ENCODE measurements at places on chromosomes 4 and X.
A peak's percentile ranks its signal among the peaks of the same experiment; 100 is the strongest.

- no peak for DNase-seq
These were observed 103.4 kb upstream of the PDLIM3 start for GRCh38 chr4:185638548-185639301.

DNA sequence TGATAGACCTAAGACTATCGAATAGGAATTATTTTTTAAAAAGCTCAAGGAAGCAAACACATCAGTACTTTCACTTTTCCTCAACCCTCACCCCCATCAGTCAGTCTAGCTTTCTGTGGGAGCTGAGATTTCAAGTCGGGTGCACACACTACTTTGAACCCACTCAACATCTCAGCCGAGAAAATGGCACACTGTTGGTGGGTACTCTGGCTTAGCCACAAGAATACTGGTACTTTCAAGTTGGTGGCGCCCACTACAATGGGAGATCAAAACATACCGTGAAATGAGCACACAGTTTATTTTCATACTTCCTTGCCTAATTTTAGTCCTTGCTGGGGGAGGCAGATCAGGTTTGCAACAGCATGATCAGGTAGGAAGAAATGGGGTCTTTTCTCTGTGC, 10.2 kb downstream of the CD40LG start:
- no peak for DNase-seq

GRCh38 chrX:9573282-9574106, 108.6 kb downstream of the TBL1X start:
- DNase-seq = no peak

GRCh38 chr4:100391086-100391485, 126.7 kb downstream of the EMCN start:
- no peak for DNase-seq

DNA sequence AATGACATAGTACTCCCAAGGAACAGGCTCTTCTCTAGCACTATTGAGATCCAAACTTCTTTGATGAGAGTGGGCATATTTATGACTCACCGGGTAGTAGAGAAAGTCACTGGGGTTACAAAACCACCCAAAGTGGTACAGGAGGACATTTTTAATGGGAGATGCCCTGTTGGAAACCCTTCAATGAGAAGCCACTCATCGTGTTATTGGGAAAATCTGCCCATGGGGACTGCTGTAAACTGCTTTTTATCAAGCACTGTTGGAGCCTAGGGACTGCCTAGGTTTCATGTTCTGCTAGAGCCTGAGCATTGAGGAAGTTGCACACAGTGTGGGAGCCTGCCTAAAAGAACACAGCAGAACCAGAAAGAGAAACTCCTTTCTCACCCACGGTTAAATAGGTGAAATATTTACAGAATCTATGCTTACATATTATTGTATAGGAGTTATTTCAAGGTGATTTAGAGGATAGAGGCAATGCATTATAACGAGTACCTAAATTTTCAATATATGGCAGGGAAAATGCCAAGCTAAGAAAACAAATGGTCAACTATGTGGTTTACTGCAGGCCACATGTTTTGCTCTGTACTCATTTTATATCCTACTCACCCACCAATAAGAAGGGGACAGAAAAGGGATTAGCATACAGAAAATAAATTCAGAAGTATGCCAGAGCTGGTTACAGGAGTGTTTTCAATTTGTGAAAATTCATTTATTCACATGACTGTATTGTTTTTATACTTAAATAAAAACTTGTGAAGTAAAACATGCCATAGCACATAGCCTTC, 559.1 kb downstream of the FSTL5 start:
- DNase-seq = no peak

GRCh38 chrX:43493756-43494155, 162.3 kb upstream of the MAOA start:
- no peak for DNase-seq

- DNase-seq = no peak
These were observed 87.1 kb downstream of the DHX15 start for GRCh38 chr4:24497221-24497620.

GRCh38 chr4:624705-625590, at the start of gene PDE6B:
Gene PDE6B, plus strand, starts transcription at chr4:625573. Its CDS starts 54 bp downstream, at chr4:625627.
- no peak for DNase-seq

DNA sequence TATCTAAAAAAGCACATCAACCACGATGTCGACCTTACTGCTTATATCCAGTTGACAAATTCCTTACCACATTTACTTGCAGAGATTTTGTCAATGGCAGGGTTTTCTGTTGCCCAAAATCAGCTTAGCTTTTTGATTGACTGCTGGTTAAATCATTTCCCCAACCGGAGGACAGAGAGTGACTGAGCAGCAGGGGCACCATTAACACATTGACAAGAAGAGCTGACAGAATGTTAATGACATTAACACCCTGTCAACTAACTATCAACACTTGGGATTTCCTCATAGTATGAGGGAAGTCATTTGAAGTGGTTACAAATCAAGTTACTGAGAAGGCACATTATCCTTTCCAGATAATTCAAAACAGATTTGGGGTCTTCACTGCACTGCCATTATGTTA, 368.4 kb downstream of the RPA4 start:
- DNase-seq = no peak

DNA sequence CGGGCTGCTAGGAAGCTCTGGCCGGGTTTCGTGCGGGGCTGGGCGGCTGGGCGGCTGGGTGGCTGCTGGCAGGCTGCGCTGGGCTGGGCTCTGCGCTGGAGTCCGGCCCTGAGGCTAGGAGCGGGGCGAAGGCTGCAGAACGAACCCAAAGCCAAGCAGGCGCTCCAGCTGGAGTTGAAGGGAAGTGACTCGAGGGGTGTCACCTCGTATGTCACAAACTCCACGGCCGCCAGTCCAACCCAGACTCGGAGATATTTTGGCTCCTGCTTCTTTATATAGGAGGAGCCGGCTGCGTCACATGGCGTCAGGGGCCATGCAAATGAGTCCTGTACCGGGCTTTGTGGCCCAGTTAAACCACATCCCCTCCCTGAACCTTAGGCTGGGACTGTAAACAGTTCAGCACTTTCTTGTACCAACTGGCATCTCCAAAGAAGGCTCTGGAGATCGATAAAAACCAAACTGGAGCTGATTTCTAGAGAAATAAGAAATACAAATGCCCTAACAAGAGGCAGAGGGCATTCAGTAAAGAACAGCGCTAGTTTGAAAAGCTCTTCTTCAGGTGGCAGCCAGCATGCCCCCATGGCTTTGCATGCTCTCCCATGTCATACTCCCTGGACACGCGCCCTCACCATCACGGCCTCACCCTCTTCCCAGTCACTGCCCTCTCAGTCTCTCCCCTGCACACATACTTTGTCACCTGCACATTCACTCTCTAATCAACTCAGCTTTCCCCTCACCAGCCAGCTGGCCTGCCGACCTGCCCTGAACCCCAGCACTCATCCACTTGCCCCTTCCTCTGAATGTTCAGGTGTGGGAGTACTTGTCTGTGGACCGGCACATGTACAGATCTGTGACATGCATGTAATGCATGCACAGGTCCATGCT, 58.5 kb downstream of the TSC22D3 start:
- DNase-seq = peak; percentile 90

DNA sequence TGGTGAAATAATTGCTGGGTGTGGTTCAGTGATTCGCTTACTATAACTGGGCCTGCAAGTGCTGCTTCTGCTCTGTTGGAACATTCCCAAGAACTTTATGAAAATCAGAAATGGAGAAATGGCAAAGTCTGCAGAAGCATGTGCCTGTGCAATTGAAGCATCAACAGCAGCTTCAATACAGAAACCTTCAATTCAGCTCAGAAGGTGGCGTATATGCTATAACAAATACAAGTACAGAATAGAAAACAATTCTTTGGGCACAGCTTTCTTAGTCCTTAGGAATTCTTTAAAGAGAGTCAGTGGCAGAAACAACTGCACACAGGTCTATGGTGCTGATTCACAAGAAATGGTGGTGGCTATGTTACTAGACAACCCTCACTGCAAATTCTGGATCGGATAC, 18.0 kb upstream of the PDHA2 start:
- no peak for DNase-seq

GRCh38 chrX:21408307-21408706, 34.1 kb downstream of the CNKSR2 start:
- DNase-seq = peak; percentile 33

GRCh38 chrX:149853925-149854324, 27.1 kb upstream of the MAGEA8 start:
- DNase-seq = no peak

DNA sequence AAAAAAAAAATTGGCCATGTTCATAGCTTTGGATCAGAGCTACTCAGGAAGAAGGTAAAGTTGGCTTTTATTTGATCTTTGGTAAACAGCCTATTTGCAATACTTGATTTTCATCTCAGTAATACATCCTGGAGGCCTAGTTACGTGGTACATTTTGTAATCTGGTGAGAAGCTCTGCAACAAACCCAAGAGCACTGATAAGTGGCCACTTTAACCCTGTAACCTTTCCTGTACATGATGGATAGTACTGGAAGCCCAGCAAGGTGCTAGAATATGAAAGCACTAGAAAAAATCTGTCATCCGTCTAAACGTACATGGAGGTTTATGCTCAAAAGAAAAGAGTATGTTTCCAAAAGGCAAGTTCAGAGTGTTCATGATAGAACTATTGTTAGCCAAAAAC, 88.3 kb upstream of the BMP2K start:
- no peak for DNase-seq

- no peak for DNase-seq
These were observed 29.8 kb upstream of the CCNG2 start for GRCh38 chr4:77127215-77127614.

DNA sequence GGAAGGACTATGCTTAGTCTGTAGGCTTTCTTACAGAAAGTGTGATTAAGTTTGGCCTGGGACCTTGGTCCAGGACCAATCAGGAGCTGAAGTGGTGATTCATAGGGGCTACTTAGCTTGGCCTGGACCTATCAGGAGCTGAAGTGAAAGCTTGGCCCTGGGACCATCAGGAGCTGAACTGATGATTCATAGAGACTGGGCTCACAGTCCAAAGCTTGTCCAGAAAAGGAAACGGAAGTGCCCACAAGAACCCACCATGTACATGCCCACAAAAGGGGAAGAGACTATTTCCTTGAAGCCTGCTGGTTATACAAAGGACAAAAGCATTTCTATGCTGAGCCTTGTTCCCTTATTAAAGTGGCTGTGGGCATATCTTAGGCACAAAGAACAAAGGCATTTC, 12.6 kb downstream of the TENT5D start:
- no peak for DNase-seq

DNA sequence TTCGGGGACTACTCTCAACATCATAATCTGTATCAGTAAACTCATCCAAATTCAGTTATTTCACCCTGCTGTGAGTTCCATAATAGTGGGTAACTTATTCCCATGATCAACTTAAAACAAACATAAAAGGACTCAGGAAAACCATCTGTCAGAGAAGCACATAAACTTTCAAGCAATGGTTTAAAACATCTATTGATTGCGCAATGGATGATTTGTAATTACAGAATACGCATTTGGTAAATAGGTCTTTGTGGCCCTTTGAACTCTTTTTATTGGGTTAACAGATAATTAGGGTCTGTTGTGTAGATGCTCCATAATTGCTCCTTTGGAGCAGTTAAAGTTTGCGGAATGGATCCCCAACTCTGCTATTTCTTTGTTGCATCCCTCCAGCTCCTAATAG, 115.3 kb downstream of the KIT start:
- DNase-seq = no peak

DNA sequence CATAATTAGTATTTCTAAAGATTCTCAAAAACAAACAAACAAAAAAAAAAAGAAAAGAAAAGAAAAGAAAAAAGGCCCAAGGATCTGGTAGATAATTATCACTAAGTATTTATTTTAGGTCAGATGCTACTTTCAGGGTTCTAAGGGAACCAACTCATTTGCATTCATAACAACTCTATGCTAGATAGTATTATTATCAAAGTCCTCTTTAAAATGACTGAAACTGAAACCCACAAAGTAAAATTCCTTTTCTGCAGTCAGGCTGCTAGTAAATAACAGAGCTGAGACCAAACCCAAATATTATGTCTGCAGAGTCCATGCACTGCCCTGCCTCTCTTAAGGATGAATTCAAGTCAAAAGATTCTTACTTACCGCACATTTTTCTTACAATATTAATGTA, 38.3 kb upstream of the MAPK10 start:
- no peak for DNase-seq

DNA sequence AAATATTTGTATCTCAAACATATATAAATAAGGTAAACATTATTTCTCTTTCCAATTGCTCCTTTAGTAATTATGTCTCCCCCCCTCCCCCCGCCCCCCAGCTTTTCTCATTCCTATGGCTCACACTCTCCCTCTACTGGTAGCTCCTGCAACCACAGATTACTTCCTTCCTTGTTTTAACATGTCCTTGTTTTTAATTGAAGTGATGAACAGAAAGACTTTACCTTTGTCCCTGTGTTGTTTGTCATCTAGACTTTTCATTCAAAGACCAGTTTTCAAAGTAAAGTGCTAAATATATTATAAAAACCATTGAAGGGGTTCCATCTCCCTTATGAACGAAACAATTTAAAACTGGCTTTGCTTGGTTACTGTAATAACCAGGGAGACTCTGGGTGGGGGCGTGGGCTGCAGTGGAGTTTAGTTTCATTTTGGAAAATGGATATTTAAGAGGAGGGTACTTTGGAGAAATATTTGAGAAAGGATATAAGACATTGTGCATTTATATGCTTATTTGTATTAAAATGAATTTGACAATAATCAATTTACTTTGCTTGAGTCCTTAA, 352.9 kb downstream of the RAPGEF2 start:
- DNase-seq = no peak

DNA sequence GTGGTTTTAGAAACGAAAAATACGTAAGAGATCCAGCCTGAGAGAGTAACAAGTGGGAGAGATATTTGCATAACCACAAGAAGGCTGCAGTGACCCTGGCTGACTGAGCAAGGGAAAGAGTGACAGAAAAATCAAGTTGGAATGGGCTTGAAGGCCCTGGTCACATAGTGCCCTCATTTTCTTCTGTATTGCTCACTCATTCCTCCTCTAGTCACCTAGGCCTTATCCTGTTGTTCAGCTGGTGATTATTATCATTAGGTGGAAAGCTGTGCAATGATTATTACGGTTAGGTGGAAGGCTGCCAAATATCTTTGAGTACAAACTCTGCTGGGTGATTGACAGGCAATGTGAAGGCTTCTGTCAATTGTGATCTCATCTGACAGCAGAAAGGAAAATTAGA, 2384.1 kb downstream of the PCDH7 start:
- no peak for DNase-seq

DNA sequence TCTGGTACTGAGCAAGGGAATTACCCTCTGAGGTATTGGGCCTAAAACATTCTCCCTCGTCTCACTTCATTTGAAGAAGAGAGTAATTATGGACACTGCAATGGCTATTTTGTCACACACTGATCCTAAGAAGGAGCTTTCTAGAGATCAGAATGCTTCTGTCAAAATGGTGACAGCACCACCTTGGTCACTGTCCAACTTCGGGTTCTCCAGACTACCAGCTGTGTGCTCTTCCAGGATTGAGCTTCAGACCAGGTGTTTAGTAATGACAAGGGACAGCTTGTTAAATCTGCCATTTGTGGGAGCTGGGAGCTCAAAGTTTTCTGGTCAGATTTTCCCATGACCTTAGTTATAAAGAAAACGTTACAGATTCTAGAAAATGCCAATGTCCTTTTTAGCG, 105.4 kb downstream of the POLA1 start:
- DNase-seq = no peak

Data from right hindlimb (tissue), 1 donor.